ENCODE measurements at places on chromosomes 13 and 19. TPM values are rescaled to one million over a fixed set of nuclear protein-coding genes. Genes with fewer than 3 reads are reported as not detected.
A peak's percentile ranks its signal among the peaks of the same experiment; 100 is the strongest.

The ZSCAN1 gene
- not detected for total RNA-seq

The TMEM86B gene
- total RNA-seq: 12.8 TPM

The PDX1 gene
- total RNA-seq: not detected

The OR7D2 gene
- 0.14 TPM for total RNA-seq

The CPT1C gene
- total RNA-seq: 2.3 TPM

The GPR4 gene
- 0.07 TPM for total RNA-seq

The ZMYM2 gene
- 103 TPM for total RNA-seq

The OSCAR gene
- total RNA-seq: 2.3 TPM

The GIPC3 gene
- total RNA-seq: 1.1 TPM

GRCh38 chr13:99845161-99845874 is 126.2 kb downstream of the ZIC5 start:
- no peaks in the 10 kb centered on the region for H3K36me3 ChIP-seq
- no peak overlapping the region for H3K4me3 ChIP-seq
- no peaks in the 10 kb centered on the region for H3K4me1 ChIP-seq
- no peak for DNase-seq
- no peaks in the 10 kb centered on the region for H3K27me3 ChIP-seq

- peak; percentile 47 for DNase-seq
- H3K4me3 ChIP-seq: peak within 1 kb of the TSS; percentile 86
- H3K36me3 ChIP-seq: peaks cover 6% of the 10 kb centered on the region
Observed at GRCh38 chr19:23116802-23117571, at the start of gene ZNF730. Gene ZNF730, plus strand, starts transcription at chr19:23117025. Its CDS starts 149 bp downstream, at chr19:23117174.

GRCh38 chr19:15628236-15629002 is 12.3 kb upstream of the CYP4F3 start:
- H3K4me1 ChIP-seq: no peaks in the 10 kb centered on the region
- no peak overlapping the region for H3K27ac ChIP-seq
- peaks cover 23% of the 10 kb centered on the region for H3K27me3 ChIP-seq
- H3K4me3 ChIP-seq: no peak overlapping the region

DNA sequence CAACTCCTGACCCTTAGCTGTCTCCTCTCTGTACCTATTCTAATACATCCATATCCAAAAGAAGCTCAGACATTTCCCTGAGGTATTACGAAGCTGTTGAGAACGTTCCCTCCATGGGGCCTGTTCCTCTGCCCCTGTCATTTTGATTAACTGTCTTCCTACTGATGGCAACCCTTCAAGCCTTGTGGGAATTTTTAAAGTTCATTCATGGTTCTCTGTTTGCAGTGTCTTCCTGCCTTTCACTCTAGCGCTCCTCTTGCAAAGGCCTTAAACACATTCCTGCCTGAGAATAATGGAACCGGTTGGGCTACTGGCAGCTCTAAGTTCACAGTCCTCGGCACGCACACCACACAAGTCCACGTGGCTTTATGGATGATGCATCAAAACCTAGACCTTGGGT is 66.1 kb downstream of the LHFPL6 start:
- no peak overlapping the region for H3K4me3 ChIP-seq
- no peaks in the 10 kb centered on the region for H3K36me3 ChIP-seq
- no peaks in the 10 kb centered on the region for H3K27me3 ChIP-seq

GRCh38 chr13:65660731-65661130 is 1569.4 kb downstream of the PCDH9 start:
- H3K27me3 ChIP-seq: no peaks in the 10 kb centered on the region
- peaks cover 4% of the 10 kb centered on the region for H3K36me3 ChIP-seq
- no peaks in the 10 kb centered on the region for H3K4me1 ChIP-seq
- no peak for DNase-seq

GRCh38 chr19:51824281-51825005 is 29.5 kb downstream of the FPR3 start:
- no peak overlapping the region for H3K4me3 ChIP-seq
- DNase-seq: no peak
- H3K27ac ChIP-seq: no peak overlapping the region
- H3K4me1 ChIP-seq: no peaks in the 10 kb centered on the region
- peaks cover 12% of the 10 kb centered on the region for H3K36me3 ChIP-seq
- H3K27me3 ChIP-seq: no peaks in the 10 kb centered on the region

DNA sequence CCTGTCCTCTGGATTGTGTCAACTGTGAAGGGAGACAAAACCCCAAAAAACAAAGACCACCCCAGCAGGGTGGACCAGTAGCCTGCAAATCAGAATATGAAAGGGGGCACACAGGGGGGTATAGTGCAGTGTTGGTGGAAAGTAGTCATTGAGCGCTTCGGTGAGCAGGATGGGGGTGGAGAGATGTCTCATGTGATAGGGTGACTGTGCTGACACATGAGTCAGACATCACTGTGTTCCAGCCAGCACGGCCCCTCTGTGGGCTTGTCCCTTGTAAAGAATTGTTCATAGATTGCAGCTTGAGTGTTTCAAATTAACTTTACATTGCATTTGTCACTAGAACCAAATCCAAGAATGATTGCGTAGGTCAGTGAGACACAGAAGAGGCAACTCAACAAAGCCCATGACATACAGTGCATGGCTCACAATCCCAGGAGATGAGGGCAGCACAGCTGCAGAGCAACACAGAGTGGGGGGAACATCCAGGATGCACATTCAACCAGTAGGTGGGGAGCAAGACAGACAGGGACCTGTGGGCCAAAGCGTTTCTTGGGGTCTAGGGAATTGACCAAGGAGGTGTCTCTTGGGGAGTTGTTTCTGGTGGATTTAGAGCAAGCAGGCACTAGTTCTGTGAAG is 7.5 kb downstream of the ZNF440 start:
- peaks cover 49% of the 10 kb centered on the region for H3K36me3 ChIP-seq
- no peaks in the 10 kb centered on the region for H3K27me3 ChIP-seq
- DNase-seq: peak; percentile 13
- H3K27ac ChIP-seq: no peak overlapping the region

DNA sequence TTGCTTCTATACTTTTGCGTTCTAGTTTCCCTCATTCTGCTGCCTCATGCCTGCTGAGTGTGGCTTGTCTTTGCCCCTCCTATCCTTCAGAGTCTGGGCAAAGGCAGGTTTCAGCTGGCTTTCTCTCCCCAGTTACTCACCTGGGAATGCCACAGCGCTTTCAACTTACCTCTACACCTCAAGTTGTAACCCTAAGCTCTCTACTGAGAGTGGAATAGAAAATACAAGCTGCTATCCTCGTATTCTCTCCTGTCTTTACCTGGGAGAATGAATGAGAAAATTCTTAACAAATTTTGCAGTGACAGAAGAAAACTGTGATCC is 316.3 kb upstream of the KLF12 start:
- H3K4me1 ChIP-seq: peaks cover 9% of the 10 kb centered on the region
- H3K27me3 ChIP-seq: peaks cover 5% of the 10 kb centered on the region
- H3K4me3 ChIP-seq: no peak overlapping the region
- no peaks in the 10 kb centered on the region for H3K36me3 ChIP-seq

DNA sequence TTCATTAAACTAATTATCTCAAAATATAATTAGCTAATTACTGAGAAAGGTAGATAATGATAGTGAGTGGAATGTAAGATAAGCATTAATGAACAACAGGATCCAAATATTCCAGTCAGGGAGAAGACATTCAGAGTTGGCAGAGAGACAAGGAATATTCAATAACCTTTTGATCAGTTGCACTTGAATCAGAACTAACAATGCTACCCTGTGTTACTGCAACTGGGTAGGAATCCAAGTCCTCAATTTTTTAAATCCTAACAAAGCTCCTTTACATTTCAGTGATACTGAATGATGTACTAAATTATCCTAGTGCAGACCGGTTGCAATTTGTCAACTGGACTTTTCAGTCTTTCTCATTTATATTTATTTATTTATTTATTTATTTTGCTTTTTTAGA is 107.1 kb upstream of the MIR17HG start:
- no peak for DNase-seq
- H3K27me3 ChIP-seq: peaks cover 6% of the 10 kb centered on the region
- no peak overlapping the region for H3K27ac ChIP-seq
- no peaks in the 10 kb centered on the region for H3K36me3 ChIP-seq
- H3K4me1 ChIP-seq: no peaks in the 10 kb centered on the region

- H3K27ac ChIP-seq: no peak overlapping the region
- no peak for DNase-seq
- no peaks in the 10 kb centered on the region for H3K36me3 ChIP-seq
- no peak overlapping the region for H3K4me3 ChIP-seq
Observed at GRCh38 chr13:101398191-101398590, 18.1 kb downstream of the NALCN start.

DNA sequence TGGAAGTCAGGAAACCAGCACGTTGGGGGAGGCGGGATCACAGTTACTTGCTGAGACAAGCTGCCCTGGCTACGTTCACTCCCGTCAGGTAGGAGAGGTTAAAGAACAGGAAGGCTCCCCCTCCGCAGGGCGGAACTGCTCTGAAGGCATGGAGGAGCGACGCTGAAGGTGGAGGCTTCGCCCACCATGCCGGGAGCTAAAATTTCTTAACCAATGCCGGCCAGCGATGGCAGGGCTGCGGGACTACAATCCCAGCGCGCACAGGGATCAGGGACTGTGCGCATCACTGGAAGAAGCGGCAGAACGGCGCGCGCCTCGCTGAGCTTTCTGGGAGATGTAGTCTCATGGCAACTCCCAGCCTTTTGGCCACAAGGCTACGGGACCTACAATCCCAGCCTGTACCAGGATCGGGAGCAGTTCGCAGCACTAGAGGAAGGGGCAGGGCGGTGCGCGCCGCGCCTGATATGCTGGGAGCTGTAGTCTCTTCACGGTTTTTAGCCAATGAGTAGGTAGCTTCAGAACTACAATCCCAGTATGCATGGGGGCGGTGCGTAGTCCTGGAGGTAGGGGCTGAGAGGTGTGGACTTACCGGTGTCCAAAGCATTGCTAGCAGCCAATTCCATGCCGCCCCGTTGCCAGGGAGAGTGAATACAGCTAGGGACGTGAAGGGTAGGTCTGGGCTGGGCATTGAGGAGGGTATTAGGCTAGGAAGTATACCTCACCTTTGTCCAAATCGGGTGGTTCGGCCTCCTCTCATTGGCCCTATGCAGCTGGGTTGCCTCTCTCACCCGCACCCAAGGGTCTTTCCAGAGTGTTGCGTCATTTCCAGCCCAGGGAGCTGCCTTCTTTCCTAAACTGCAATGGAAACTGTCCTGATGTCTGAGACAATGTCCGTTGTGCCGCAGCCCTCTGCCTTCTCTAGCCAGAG is 12.8 kb upstream of the ZNF682 start:
- peaks cover 5% of the 10 kb centered on the region for H3K36me3 ChIP-seq
- H3K4me3 ChIP-seq: peak overlapping the region; percentile 98
- peak overlapping the region; percentile 97 for H3K27ac ChIP-seq
- H3K4me1 ChIP-seq: peaks cover 15% of the 10 kb centered on the region
- DNase-seq: peak; percentile 80

- H3K36me3 ChIP-seq: no peaks in the 10 kb centered on the region
- peaks cover 42% of the 10 kb centered on the region for H3K27me3 ChIP-seq
- no peak overlapping the region for H3K27ac ChIP-seq
- peaks cover 25% of the 10 kb centered on the region for H3K4me1 ChIP-seq
- DNase-seq: no peak
- H3K4me3 ChIP-seq: no peak overlapping the region
Observed at GRCh38 chr13:30927595-30927994, 4.9 kb upstream of the TEX26 start.

DNA sequence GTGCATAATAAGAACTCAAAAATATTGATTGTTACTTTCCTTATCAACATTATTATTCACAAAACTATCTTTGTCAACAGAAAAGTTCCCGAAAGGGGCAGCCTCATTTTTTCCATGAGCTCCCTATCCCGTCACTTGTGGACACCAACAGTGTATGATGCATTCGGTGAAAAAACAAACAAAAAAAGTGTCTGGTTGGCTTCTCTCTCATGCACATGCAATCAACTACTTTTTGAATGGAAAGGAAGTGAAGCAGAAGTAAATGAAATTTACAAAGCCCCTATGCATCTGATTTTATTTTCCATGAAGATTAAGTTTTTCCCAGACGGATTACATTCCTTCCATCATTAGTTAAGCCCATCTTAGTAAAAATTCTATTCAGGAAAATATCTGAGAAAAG is 526.9 kb downstream of the RFC3 start:
- no peak overlapping the region for H3K27ac ChIP-seq
- DNase-seq: no peak
- H3K27me3 ChIP-seq: no peaks in the 10 kb centered on the region

DNA sequence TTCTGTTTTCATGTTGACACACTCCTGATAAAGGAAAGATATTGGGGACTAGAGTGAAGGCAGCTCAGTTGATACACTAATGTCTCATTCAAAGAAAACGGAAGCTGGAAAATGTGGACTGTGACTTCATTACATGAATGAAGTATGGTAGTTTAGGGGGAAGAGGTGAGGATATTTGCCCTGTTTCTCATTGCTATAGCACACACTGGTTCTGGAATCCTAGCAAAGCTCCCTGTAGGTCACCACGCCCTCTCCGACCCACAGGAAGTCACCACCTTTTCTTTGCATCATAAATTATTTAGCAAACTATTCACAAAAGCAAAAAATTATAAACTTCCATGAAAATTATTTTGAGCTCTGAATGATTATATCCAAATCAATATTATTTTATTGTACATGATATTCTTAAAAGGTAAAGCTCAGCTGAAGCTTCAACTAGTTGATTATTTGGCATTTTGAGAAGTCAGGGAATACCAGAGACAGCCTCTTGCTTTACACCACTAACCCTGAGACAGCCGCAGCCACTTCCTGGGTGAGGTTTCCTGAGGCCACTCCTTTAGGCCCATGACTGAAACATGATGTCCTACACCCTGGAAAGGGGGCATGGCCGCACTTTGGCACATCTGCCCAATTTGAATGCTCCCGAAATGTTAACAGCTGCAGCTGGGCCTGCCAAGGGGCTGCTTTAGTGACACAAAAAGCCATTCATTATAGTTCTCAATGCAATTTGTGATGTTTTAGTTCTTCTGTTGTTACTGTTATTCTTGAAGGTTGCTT is 50.0 kb upstream of the WDFY2 start:
- DNase-seq: peak; percentile 32
- H3K27ac ChIP-seq: no peak overlapping the region
- H3K36me3 ChIP-seq: peaks cover 9% of the 10 kb centered on the region

GRCh38 chr19:708154-709143 is at the start of gene PALM:
Gene PALM, plus strand, starts transcription at chr19:708935. Its CDS starts 212 bp downstream, at chr19:709147.
- no peak for DNase-seq
- no peaks in the 10 kb centered on the region for H3K36me3 ChIP-seq
- peak within 1 kb of the TSS; percentile 51 for H3K4me3 ChIP-seq
- H3K27me3 ChIP-seq: peaks cover 11% of the 10 kb centered on the region
- peaks cover 2% of the 10 kb centered on the region for H3K4me1 ChIP-seq

- peak; percentile 48 for DNase-seq
- H3K27ac ChIP-seq: no peak overlapping the region
- H3K4me3 ChIP-seq: no peak overlapping the region
Observed at GRCh38 chr13:20182231-20182846, 10.4 kb downstream of the GJB2 start.

DNA sequence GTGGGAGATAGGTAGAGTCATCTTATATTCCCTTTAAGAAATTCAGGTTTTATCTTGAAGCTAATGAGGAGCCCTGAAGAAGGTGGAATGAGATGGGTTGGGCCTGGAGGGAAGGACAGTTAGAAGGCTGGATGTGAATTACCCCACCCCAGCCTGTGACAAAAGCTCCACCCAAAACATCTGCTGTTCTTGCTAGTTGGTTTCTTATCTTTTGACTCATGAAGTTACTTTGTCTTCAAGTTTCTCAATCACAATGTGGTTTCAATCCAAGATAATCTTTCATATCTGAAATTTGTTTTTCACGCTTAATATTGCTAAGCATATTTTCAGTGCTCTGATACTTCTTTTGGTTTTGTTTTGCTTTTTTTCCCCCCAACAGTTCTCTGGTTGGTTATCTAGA is 38.3 kb upstream of the HMGB1 start:
- H3K27ac ChIP-seq: peak overlapping the region; percentile 25
- H3K4me1 ChIP-seq: peaks cover 12% of the 10 kb centered on the region
- peak overlapping the region; percentile 17 for H3K4me3 ChIP-seq
- no peaks in the 10 kb centered on the region for H3K36me3 ChIP-seq

GRCh38 chr19:4115050-4115817 is 8.7 kb downstream of the MAP2K2 start:
- peaks cover 31% of the 10 kb centered on the region for H3K4me1 ChIP-seq
- H3K36me3 ChIP-seq: peaks cover 15% of the 10 kb centered on the region
- H3K27me3 ChIP-seq: no peaks in the 10 kb centered on the region
- DNase-seq: peak; percentile 69
